Germinal center (tissue), 1 donor: ENCODE measurements at places on chromosomes 11 and 22.

DNA sequence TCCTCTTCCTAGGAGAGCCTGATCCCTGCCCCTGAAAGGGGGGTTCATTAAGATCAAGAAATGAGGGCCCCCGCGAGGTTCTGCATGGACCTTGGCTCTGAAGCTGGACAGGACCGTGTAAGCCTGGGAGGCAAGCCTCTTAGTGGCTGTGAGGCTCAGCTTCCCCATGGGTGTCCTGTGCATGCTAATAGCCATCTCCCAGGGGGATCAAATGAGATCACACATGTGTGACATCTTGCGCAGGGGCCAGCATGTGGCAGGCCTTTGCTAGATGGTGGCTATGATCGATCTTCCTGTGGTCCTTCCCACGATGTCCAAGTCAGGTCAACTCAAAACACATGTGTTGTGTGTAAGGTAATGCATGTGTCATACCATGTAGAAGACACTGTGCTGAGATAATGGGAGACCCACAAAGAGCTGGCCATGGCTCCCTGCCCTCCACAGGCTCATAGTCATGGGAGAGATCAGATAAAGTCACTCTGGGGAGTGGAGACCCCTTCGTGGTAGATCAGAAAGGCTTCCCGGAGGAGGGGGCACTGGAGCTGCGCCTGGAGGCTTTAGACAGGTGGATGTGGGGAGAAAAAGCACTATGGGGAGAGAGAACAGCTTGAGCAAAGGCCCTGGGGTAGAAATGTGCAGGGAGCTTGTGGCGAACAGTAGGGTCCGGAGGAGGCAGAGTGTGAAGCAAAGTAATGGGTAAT, 3.7 kb downstream of the RAC2 start:
- DNase-seq = peak; percentile 5

DNA sequence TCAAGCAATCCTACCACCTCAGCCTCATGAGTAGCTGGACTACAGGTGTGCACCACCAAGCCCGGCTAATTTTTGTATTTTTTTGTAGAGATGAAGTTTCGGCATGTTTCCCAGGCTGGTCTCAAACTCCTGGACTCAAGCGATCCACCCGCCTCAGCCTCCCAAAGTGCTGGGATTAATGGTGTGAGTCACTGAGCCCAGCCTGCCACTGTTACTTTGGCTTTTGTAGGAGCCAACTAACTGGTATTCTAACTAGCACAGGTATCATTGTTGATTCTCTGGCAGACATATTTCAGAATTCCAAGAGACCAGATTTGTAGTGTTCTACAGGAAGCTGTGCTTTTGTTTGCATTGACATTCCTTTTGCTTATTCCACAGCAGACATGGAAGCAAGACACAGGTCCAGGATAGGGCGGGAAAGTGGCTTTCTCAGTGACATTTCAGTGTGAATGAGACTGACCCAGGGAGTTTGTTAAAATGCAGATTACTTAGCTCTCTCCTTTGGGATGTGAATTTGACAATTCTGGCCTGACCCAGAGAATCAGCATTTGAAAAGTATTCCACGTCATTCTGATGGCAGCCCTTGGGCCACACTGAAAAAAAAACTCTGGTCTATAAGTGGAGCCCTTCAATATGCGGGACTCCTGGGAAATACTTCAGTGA, 52.2 kb upstream of the PAX6 start:
- no peak for DNase-seq

GRCh38 chr11:93613231-93613831, 48.2 kb upstream of the CEP295 start:
- DNase-seq = no peak

DNA sequence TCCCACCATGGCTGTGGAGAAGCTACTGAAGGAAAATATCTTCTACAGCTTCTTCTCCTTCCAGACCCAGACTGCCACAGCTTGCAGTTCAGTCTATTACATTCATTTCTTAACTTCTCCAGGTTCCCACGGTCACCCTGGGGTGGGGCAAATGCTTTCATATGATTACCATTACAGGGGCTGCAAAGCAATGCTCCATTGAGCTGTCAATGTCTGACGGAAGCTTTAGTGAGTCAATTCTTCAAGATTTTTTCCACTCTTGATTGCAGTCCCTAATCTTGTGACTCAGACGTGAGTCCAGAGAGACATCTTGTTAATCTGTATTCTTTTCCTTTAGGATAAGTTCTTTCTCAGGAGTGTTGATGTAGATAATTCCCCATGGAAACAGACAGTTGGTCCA, 233.4 kb upstream of the DDI1 start:
- no peak for DNase-seq

DNA sequence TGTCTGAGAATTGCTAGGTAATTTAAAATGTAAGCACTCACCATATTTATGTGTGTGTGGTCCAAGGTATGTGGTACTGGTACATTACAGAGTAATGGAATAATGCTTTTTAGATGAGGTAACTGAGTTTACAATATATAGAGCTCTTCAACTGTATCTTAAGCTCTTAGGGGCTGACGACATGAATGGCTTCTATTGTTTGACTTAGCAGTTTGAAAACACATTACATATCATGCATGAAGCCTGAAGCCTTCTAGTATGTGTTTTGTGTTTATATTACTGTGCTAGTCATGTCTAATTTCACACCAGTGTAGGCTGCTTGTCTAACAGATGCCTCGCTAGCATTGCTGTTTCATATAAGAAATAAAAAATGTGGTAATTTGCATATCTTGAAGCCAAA, 37.2 kb downstream of the GAS2 start:
- no peak for DNase-seq

GRCh38 chr11:17597770-17598169, 50.7 kb downstream of the OTOG start:
- DNase-seq = no peak

- no peak for DNase-seq
Measured at GRCh38 chr22:17875156-17875555, 100.9 kb upstream of the BID start.

DNA sequence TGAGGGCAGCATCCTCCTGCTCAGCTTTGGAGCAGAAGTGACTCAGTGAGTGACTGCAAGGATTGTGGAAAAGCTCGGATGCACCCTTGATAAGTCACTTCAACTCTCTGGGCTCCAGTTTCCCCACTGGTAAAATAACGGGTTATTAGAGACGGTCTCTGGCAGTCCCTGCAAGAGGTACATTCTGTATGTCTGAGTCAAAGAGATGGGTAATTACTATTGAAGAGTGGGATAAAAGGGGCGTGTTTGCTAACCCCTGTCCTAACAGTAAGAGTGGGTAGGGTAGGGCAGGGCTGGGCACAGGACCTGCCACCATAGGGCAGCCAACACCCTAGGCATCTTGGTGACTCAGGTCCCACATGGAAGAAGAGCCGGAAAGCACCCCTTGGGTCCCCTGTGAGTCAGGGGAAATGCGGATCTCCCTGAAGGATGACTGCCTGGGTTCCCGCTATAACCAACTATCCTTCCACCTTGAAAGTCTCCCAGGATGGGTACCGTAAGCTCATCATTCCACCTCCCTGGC, 7.3 kb upstream of the AHNAK start:
- DNase-seq = no peak

DNA sequence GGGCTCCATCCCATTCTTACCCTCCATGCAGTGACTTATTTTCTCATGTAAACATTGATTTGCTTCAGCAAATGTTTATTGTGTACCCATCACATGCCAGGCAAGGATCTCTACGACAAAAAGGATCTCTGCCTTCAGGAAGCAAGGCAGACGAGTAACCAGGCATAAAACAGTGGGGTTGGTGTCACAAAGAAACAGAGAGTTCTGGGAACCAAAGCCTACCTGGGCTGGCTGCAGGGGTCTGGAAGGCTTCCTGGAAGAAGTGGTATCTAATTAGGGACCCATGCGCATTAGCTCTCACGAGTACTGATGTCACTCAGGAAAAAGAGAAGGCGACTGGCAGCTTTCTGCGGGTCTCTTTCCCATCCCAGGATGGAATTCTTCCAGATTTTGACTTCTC, 44.5 kb downstream of the KIAA1671 start:
- DNase-seq = no peak

DNA sequence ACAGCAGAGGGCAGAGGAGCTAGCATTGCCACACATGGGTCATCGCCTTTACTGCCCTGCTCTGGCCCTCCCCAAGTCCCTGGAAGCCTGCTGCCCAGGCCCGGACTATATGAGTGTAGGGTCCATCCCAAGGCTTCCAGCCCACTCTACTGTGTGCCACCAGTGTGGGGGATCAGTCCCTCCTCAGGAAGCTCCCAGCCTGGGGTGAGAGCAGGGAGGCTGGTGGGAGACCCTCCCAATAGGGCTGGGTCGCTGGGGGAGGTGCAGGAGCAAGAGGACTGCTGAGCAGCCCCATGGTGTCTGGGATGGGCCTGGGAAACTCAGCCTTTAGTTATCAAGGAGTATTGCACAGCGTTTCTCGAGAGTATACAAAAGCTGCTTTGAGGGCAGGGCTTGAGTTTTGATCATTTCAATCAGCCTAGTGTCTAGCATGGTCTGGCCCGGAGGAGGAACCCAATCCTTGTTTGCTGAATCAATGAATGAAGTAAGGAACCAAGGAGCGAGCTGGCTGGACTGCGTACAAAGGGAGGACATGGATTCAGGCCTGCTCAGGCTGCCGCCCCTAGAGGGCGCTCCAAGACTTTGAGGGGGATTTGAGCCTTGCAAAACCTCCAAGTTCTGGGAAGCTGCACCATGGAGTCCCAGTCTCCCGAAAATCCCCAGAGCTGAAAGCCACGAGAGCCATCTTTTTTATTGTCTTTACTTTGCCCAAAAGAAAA, 89.0 kb upstream of the PARVA start:
- peak; percentile 49 for DNase-seq

- no peak for DNase-seq
Measured at GRCh38 chr22:49418943-49419342, 408.7 kb downstream of the BRD1 start.

DNA sequence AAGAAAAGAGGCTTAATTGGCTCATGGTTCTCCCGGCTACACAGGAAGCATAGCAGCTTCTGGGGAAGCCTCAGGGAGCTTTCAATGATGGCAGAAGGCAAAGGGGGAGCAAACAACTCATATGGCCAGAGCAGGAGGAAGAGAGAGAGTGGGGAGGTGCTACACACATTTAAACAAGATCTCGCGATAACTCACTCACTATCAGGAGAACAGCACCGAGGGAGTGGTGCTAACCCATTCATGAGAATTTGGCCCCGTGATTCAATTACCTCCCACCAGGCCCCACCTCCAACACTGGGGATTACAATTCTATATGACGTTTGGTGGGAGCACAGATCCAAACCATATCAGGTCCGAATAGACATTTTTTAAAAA, 41.7 kb upstream of the APLNR start:
- DNase-seq = no peak

DNA sequence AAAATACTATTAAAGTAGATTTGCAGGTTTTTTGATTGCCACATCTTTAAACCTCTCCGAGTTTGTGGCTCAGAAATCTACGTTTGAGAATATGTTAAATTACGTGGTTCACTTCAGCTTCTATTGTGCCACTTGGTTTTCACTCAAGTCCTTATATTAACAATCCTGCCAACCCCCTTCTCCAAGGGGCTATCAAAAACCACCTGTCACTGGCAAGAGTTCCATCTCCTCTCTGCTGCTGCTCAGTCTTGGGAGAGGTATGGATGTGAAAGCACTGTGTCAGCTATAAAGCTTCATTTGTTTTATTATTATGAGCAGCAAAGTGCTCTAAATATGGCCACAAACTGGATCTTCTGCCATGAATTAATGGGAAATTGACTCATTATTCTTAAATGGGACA, 197.5 kb upstream of the NARS2 start:
- DNase-seq = no peak

DNA sequence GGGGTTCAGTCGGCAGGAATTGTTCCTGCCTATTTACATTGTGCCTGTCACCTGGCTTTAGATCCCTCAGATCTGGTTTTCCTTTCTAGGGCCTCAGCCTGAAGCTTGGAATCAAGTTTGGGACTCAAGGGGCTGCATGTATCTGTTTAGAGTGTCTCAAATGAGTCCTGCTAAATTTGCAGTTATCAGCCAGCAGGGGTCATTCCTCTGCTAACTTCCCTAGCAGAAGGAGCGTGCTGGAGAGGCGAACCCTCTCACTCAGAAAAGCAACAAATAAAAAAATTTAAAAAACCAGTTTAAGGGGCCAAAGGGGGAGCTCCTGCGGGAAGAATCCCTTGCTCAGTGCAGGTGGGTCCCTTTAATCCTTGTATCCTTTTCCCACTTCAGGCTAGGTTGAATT, 1220.2 kb downstream of the JRKL start:
- no peak for DNase-seq

DNA sequence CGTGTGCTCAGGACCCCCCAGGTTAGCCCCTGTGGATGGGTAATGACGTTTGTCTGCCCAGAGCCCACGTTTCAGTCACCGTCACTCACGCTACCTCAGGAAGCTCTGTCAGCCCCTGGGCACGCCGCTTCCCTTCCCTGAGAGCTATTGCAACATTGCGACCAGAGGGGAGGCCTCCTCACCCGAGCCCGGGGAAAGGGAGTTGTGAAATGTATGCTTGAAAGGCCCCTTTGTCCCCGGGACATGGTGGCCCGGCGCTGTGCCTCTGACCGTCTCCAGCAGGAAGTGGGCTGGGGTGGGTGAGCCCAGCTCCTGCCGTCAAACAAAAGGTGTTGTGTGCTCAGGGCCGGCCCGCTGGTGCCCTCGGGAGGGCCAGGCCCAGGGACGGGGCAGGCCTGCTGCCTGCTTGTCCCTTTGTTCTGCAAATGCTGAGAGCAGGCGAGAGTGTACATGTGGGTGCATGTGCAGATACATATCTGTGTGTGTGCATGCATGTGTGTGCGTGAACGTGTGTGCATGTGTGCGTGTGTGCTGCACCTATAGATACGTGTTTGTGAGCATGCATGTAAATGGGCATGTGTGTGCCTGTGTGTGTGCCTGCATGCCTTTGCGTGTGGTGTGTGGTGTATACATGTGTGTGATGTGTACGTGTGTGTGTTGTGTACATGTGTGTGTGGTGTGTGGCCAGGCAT, 1125.0 kb downstream of the BRD1 start:
- DNase-seq = no peak

DNA sequence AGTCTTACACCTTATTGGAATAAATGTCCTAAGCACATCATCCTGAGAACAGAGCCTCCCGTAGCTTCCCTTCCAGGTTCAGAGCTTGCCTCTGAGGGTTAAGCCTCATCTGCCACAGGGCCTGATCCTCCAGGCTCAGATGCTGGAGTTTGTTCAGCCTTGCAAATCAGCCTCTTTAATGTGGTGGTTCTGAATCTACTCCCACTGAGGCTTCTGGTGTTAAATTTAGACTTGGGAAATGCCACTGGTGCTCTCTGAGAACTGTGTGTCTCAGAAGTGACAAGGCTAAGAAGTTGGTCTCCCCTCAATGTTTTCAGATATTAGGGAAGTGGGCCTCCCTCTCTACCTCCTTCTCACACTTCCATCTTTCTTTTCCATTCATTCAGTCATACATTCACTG, 68.7 kb downstream of the CCDC81 start:
- no peak for DNase-seq

GRCh38 chr11:61110255-61111049, 8.2 kb downstream of the CD5 start:
- no peak for DNase-seq

- no peak for DNase-seq
Measured at GRCh38 chr11:17630936-17631335, 83.9 kb downstream of the OTOG start.
